ENCODE measurements at places on chromosomes 3 and 15.

GRCh38 chr3:166064476-166064875, 227.3 kb upstream of the BCHE start:
- no peak for DNase-seq

DNA sequence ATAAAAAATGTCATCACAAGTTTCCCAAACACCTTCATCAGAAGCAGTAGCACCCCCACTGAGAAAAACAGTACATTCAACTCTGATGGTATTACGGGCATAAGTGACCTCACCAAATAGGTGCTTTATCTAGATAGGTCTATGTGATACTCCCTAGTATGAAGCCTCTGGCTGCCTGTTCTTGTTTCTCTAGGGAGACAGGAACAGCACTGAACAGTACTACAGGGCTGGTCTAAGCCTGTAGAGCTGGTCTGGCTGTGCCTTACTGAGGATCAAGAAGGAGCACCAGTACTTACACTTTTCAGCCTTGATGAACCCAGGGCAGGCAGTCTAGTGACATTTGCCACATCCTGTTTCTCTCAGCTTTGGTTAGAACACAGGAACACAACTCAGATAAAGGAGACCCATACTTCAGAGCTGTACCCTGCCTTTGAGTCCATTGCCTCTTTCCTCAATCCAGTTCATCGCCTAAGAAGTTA, 35.9 kb downstream of the OXNAD1 start:
- DNase-seq: no peak

GRCh38 chr3:52370531-52370930, 54.4 kb downstream of the DNAH1 start:
- no peak for DNase-seq

DNA sequence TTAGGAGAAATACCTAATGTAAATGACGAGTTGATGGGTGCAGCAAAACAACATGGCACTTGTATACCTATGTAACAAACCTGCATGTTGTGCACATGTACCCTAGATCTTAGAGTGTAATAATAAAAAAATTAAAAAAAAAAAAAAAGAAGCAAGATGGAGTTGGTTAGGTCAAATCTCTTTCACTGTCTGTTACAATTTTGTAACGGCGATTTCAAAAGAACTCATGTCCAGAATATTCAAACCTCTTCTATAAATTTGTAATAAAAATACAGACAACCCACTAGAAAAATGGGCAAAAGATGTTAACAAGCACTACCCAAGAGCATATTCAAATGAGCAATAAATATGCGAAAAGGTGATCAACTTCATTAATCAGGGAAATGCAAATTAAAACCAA, 5.1 kb upstream of the MTMR14 start:
- DNase-seq: no peak

DNA sequence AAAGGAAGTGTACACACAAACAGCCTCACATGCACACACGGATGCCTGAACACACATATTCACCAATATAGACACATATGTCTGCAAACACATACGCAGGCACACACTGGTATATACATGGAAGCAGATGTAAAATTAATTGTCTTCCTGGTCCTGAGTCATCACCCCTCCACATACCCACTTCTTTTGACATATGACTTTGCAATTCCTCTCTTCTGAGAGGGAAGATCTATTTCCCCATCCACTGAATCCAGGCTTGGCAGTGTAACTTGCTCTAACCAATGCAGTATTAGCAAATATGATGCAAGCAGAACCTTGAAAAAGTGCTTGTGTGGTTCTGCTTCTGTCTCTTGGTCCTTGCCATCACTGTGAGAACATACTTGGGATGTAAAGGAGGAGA, 76.8 kb upstream of the HRH1 start:
- DNase-seq: peak; percentile 42

DNA sequence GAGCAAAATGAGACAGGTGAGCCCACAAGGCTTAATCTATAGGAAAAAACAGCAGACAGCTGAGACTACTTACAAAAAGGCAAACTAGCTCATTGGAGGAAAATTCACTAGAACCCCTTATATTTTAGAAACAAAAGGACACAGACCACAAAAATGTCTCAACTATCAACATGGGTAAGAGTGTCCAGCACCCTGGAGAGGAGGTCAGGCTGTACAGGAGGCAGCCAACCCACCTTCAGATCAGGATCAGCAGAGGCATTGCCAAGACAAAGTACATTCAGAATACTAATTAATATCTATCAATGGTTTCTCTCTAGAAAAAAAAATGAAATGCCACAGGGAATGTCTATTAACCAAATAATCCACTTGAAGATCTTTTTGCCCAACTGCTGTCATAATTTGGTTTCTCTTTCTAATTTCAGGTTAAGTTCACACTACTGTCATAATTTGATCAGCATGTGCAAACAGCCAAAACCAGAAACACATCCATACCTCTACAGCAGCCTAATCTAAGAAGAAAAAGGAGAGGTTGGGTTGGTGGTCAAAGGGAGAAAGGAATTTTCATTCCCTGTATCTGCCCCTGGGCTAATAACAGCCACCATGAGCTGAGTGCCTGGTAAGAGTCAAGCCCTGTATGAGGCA, 26.0 kb upstream of the THBS1 start:
- DNase-seq: no peak

GRCh38 chr3:45683417-45684326, 5.5 kb upstream of the SACM1L start:
- no peak for DNase-seq

DNA sequence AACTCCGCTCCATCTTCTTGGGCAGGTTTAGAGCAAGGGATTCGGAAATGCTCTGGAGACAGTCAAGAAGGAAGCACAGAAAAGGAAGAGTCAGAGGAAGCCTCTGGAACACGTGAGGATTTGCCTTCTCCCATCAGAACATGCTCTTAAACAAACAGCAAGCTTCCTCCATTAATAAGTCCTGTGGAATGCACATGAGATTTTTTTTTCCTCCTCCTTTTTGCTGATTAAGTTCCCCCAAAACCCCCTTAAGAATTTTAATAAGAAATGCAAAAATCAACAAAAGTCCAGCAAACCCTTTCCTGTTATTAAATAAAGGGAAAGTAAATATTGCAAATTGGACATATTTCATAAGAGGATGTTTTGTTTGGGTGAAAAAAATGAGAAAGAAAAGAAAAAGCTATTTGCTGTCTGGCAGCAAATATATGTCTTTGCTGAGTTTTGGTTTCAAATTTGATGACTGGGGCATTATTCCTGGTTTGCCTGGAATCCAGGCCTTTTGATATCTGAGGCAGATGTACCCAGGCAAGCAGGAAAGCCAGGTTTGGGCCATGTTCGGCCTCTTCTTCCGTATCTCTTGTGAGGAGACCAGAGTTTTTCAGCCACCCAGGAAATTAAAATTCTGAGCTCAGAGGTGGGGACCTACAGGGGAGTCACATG, 7.9 kb upstream of the TSEN2 start:
- no peak for DNase-seq

DNA sequence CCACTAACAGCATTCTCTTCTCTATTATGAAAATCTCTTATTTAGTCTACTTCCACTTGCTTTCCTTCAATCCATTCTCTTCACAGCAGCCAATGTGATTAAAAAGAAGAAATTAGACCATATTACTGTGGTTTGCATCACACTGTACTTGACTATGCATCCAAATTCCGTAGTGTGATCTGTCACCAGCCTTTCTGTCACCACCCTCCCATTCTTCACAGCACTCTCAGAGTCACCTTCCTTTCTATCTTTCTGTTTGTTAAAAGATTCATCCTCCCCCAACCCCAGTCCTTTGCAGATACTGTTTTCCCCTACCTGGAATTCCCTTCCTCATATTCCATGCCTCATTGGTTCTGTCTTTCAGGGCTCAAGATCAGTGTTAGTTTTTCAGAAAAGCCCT, 55.0 kb upstream of the ABHD10 start:
- DNase-seq: no peak

GRCh38 chr15:71008250-71008870, 106.9 kb upstream of the THSD4 start:
- no peak for DNase-seq

DNA sequence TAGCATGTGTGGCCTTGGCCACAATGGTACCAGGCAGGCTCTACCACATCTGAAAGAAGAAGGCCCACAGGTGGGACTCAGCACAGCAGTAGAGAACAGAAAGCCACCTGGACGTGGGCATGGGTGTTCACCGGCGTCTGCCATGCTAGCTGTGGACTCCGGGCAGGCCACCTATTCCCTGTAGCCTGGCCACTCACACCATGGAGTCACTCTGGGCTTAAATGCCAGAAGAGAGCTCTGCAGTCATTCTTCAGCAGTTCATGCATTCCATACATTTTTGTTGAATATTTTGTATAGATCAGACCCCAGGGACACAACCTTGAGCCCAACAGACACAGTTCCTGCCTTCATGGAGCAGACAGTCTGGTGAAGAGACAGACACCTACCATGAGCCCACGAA, 138.6 kb downstream of the SRGAP3 start:
- no peak for DNase-seq

DNA sequence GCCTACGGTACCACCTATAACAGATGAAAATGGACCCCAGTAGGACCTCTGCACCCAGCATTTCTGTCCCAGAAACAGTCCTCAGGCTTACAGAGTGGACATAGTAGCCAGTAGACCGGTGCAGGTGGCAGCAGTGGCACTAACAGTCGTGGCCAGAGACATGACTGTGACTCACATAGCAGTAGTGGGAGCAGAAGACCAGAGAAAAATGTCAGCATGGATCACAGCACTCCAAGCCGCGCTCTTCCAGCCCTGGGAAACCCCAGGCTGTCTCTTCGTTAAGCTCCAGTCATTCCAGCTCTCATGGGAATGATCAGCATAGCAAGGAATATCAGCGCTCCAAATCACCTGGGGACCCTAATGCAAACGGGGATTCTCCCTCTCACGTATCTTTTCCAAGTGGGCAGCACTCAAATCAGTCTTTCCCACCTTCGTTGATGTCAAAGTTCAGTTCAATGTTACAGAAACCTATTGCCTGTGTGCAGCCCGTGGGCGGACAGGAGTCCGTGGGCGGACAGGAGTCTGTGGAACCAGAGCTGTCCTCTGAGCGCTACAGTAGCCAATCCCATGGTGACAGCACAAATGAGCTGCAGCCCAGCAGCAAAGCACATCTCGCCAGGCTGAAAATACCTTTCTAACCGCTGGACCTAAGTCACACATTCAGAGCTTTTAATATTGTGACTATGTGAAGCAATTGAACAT, 10.5 kb downstream of the BFSP2 start:
- DNase-seq: no peak

GRCh38 chr3:65837604-65838003, 201.1 kb downstream of the MAGI1 start:
- DNase-seq: no peak

GRCh38 chr3:73433687-73434086, 191.1 kb downstream of the PDZRN3 start:
- no peak for DNase-seq

GRCh38 chr15:62928242-62928999, 114.1 kb upstream of the TPM1 start:
- peak; percentile 72 for DNase-seq

DNA sequence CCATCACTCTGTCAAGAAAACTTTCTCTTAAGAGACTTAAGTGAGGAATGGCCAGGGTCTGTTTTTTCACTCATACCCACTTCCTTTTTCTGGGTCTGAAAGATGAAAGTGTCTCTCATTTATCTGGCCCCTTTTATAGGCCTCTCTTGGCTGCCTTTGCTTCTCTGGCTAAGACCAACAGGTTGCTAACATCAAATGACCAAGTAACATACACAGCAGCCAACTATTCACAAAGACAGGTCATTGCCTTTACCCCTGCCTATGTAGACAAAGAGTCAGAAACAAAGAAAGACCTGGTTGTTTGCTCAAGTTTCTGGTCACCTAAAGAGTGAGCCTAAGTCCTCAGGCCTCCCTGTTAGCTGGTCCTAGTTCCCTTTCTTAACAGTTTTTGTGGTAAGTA, 24.0 kb upstream of the CSTA start:
- DNase-seq: no peak

- DNase-seq: no peak
These were observed 1751.2 kb downstream of the SI start for GRCh38 chr3:163327086-163327485.

GRCh38 chr15:52529341-52529924, 753 bp upstream of the MYO5A start:
- DNase-seq: no peak
